ENCODE measurements at places on chromosomes 7 and 10.

GRCh38 chr7:44153948-44154335 is 12.8 kb upstream of the MYL7 start:
- no peak for DNase-seq

DNA sequence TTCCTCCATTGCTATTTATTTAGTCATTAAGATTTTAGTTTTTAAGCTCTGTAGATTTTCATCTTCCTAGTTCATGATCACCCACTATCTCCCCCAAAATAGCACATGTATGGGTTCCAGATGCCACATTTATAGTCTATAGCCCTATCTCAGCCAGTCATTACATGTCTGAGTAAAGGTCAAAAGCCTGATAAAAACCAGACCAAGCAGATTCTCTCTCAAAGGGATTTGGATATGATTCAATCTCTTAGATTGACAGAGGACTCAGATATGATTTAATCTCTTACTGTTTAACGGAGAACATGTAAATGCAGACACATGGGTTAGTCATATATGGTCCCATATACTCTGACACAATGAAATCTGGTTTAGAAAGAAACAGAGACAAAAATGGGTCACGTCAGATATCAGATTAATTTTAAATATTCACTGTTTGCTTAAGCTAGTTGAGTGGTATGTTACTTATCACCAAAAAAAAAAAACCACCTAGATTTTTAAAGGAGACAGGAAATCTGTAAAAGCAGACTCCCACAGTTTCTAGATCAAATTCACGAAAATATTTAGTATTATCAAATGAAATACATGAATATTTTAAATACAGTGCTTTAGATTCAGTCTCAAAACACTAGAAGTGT is 107.0 kb upstream of the LRRN3 start:
- no peak for DNase-seq

DNA sequence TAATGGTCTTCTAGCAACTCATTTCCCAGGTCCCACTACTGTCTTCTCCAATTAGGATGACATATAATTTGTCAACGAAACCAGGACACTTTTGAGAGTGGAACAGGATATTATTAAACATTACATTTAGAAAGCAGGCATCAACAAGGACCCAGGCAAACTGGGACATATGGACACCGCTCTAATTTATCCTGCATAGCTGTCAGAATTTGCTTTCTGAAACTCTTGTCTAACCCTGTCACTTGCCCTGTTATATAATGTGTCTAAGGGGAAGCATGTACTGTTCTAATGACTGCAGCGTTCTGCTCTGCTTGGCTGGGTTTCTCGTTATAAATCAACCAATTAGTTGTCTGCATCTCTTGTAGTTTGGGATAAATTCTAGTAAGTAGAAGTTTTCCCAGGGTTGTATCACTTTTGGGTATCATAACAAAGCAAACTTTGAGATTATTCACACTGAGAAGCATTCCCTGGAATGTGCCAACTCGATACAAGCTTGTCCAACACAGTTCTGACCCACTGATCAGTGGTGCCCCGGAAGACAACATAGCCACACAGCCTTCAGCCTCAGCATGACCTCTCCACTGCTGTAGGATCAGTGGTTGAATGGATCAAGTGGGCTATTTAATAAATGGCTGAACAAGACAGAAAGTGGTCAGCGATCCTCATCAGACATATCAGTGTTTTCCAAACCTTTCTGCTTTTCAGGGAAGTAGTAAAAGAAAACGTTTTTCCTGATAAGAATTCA is 228.1 kb downstream of the KIF20B start:
- DNase-seq: no peak

- DNase-seq: no peak
Observed at GRCh38 chr7:33310546-33310945, 181.2 kb downstream of the BBS9 start.

GRCh38 chr10:13718820-13719219 is 132.1 kb downstream of the PRPF18 start:
- no peak for DNase-seq

DNA sequence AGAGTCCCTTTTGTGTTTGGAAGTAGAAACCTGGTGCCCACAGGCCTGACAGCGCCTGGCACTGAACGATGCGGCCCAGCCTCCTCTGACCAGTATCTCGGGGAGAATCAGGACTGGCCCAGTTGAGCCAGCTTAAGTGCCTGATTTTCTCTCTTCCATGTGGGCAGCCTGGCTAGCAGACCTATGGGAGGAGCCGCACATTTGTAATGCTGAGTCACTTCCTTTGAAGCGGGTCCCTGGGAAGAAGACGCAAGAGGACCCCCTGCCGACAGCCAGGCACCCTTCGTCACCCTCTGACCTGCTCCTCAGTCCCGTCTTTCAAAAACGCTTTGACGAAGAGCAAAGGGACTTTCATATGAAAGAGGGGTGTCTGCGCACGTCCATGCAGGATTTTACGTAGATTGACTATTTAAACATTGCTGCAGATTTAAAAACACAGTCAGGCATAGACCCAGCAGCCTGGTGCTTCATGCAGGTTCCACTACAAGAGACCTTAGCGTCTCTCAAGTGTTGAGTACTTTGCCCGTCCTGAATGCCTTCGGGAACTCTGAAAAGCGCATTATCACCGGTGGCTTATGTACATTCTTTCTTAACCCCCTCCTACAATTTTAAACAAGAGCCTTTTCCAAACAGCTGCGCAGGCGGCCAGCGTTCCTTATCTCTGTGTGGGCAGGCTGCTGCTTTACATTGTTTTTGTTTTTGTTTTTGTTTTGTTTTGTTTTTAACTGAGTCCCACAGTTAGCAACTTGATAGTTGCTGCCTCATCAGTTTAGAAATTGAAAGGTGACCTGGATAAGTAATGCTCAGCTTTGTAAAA is 36.5 kb upstream of the AP5Z1 start:
- DNase-seq: peak; percentile 80

- DNase-seq: no peak
Observed at GRCh38 chr10:112336556-112337201, 37.2 kb upstream of the ACSL5 start.

- no peak for DNase-seq
Observed at GRCh38 chr7:108062250-108063014, 59.5 kb upstream of the LAMB1 start.

- DNase-seq: no peak
Observed at GRCh38 chr10:75599875-75600648, 168.6 kb downstream of the LRMDA start.

GRCh38 chr10:126959431-126959830 is 54.2 kb downstream of the DOCK1 start:
- no peak for DNase-seq

GRCh38 chr7:50405221-50405620 is 44.9 kb downstream of the FIGNL1 start:
- no peak for DNase-seq

DNA sequence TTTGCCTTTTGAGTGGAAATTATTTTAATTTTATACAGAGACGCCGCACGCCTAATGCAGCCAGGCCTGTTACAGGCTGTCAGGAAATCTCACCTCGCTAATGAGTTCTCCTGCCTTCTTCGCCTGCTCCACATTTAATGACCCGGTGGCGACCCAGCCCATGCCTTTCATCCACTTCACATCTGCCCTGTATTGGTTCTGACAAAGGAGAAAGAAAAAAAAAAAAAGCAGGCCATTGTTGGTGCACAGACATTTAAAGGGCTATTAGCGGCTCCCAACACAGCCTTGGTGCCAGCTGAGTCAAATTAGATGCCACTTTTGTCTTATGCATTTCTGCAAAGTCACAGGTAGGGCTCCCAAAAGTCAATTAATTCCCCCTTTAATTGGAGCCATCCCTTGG is 43.3 kb downstream of the NRAP start:
- DNase-seq: no peak

GRCh38 chr10:11570751-11571150 is 40.7 kb downstream of the USP6NL start:
- DNase-seq: no peak

DNA sequence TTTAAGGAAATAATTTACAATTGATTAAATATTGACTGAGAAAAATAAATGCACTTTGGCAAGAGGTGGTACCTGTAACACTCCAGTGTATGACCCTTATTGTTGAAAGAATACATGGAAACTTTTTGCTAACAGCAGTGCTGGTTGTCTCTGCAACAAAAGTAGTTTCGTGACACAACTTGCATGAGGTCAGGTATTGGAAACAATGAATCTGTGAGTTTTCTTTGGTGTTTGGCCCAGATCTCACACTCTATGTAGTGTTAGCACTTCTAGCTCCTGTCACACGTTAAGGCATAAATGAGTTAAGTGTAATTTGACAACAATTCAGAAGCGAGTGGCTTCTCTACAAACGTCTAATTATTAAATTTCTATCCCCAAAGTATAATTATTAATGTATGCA is 137.7 kb upstream of the MDFIC start:
- no peak for DNase-seq

DNA sequence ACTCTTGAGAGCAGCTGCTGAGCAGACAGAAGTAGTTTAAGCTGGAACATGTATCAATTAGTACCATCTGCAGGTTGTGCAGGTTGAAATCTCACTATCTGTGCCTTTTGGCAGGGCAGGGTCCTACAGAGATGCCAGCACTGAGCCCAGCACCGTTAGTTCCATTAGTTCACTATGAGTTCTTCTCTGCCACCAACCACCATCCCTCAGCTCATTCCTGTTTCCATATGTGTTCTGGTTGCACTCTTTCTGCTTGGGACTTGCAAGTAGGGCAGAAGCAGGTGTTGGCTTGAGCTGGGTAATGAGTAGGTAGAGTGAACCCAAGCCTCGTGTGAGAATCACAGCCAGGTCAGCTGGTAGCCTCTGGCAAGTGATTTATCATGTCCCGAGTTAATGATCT is 2.8 kb downstream of the SMO start:
- no peak for DNase-seq

DNA sequence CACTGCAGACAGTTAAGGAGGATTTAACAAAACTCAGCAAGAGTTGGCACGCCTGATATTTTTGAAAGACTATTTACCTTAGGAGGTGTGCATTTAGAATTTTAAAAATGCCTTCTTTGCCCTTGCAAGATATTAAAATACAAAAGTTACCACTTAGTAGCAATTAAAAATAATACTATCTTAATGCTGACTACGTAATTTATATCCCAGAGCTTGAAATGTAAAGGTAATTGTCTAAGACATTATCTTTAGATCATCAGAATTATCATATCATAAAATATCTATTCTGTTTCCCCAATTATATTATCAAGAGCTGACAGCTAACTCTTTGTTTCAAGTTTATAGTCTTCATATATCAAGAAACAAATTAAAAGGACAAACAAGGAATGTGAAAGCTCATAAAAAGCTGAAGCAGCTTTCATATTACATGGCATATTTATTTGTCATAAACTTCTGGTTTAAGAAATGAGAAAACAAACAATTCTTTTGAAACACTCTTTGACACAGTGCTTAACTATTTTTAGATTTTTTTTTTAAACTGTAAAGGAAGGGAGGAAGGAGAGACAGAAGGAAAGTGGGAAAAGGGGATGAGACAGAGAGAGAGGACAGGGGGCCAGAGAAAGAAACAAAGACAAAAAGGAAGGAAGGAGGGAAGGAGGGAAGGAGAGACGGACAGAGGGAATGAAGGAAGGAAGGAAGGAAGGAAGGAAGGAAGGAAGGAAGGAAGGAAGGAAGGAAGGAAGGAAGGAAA is 73.5 kb downstream of the RTKN2 start:
- no peak for DNase-seq

GRCh38 chr7:45293295-45293942 is 135.8 kb downstream of the RAMP3 start:
- DNase-seq: no peak

- no peak for DNase-seq
Observed at GRCh38 chr10:11528286-11528685, 83.2 kb downstream of the USP6NL start.

DNA sequence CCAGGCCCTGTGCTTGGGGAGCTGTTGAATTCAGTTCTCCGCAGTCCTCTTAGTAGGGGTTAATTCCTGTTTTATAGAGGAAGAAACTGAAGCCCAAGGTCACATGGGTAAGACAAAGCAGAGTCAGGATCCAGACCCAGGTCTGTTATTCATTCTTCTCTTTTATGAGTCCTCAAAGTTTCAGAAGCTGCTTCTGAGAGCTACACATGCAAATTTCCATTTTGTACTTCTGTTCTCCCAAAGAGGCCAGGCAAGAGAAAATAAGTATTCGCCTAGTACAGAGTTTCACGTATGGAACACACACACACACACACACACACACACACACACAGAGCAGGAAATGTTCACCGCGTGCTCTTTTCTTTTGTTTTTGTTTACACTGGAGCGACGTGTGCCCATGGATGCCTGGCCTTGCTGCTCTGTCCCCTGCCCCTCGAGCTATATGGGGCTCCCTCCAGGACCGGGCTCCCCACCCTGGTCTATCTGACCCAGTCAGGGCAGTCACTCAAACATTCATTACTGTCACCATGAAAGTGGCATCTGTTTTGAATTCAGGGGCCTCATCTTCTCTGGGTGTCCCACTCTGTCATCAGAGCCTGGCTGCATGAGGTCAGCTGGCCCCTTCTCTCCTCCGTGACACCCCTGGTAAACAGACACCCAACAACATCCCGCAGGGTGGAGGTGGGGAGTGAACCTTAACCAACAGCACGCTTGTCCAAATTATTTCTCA is 84.4 kb downstream of the TNS3 start:
- DNase-seq: no peak

GRCh38 chr10:75935650-75936400 is 504.4 kb downstream of the LRMDA start:
- no peak for DNase-seq

All from H9 (cell line).